ENCODE measurements at places on chromosomes 5 and 9. TPM values are rescaled to one million over a fixed set of nuclear protein-coding genes. Genes with fewer than 3 reads are reported as not detected.
A peak's percentile ranks its signal among the peaks of the same experiment; 100 is the strongest.

PCDHGA2 gene
- total RNA-seq: 0.33 TPM

DNA sequence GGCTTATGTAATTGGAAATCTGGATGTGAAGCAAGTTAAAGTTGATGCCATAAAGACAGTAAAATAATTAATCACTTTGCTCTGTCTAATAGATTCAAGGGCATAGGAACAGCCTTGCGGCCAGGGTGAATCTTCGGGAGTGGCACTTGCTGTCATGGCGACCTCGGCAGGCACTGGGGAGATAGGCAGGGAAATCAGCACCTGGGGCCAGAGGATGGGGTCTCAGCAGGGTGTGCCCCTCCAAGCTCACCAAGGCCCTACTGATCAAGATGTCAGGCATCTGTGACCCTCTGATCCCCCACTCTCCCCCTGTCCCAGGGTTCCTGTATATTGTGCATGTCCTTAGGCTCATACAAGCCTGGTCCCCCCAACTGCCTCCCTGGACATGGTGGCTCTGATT is 187.3 kb downstream of the MELK start:
- H3K4me1 ChIP-seq: no peaks in the 10 kb centered on the region
- H3K27me3 ChIP-seq: peaks cover 70% of the 10 kb centered on the region
- no peak overlapping the region for H3K4me3 ChIP-seq
- DNase-seq: no peak

DNA sequence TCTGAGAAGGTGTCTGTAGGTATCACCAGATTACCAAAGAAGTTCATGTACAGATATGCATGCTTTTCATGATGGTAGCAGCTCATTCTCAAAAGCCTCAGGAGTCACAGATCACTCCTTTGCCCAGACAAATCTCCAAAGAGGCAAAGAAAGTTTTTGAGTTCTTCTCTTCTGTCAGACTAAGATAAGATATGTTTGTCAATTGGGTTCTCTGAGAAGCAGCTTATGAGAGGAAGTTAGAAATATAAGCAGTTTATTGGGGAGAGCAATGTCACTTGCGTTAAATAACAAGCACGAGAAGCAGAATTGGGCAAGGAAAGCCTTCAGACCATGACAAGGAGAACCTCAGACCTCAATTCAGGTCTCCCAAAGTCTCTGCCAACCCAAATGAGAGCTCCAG is 219.2 kb upstream of the KLF4 start:
- no peaks in the 10 kb centered on the region for H3K36me3 ChIP-seq
- peaks cover 27% of the 10 kb centered on the region for H3K27me3 ChIP-seq
- H3K4me3 ChIP-seq: no peak overlapping the region
- no peak overlapping the region for H3K27ac ChIP-seq
- H3K4me1 ChIP-seq: peaks cover 3% of the 10 kb centered on the region
- DNase-seq: no peak

SH3RF2 gene
- 2.2 TPM for total RNA-seq

CAVIN4 gene
- 4.3 TPM for total RNA-seq

C5orf24 gene
- total RNA-seq: 75.4 TPM

- peaks cover 30% of the 10 kb centered on the region for H3K4me1 ChIP-seq
- no peak for DNase-seq
- H3K27ac ChIP-seq: peak overlapping the region; percentile 91
- H3K27me3 ChIP-seq: no peaks in the 10 kb centered on the region
These were observed 27.7 kb upstream of the SSBP2 start for GRCh38 chr5:81778642-81779041.

GRCh38 chr5:1190837-1191239 is 10.6 kb upstream of the SLC6A19 start:
- H3K27ac ChIP-seq: no peak overlapping the region
- no peak overlapping the region for H3K4me3 ChIP-seq
- no peak for DNase-seq

GRCh38 chr5:122517091-122517490 is 205.1 kb downstream of the SNCAIP start:
- peaks cover 25% of the 10 kb centered on the region for H3K4me1 ChIP-seq
- no peak for DNase-seq
- H3K4me3 ChIP-seq: no peak overlapping the region
- peaks cover 6% of the 10 kb centered on the region for H3K36me3 ChIP-seq
- H3K27me3 ChIP-seq: no peaks in the 10 kb centered on the region

STKLD1 gene
- total RNA-seq: 6.7 TPM

DNA sequence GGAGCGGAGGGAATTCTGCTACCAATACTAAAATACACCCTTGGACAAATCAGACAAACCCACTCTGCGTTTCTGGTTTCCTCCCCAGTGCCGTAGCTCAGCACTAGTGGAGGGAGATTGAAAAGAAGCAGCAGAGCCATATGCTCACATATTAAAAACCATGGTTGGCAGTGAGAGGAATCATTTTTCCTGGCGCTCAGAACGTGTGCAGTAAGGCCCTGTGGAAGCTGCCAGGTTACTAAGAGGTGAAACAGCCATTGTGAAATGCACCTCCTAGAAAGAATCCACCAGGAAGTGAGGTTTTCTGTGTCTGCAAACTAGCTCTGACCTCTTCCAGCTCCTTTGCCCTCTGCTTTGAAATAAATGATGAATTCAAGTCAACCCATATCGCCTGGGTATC is 177.2 kb downstream of the ERCC6L2 start:
- no peak overlapping the region for H3K27ac ChIP-seq
- H3K4me1 ChIP-seq: peaks cover 17% of the 10 kb centered on the region
- DNase-seq: no peak
- H3K4me3 ChIP-seq: no peak overlapping the region
- H3K36me3 ChIP-seq: peaks cover 1% of the 10 kb centered on the region

GRCh38 chr9:70883056-70883455 is 238.4 kb downstream of the TRPM3 start:
- H3K4me1 ChIP-seq: no peaks in the 10 kb centered on the region
- no peaks in the 10 kb centered on the region for H3K36me3 ChIP-seq
- no peak for DNase-seq

LHX2 gene
- total RNA-seq: not detected

DNA sequence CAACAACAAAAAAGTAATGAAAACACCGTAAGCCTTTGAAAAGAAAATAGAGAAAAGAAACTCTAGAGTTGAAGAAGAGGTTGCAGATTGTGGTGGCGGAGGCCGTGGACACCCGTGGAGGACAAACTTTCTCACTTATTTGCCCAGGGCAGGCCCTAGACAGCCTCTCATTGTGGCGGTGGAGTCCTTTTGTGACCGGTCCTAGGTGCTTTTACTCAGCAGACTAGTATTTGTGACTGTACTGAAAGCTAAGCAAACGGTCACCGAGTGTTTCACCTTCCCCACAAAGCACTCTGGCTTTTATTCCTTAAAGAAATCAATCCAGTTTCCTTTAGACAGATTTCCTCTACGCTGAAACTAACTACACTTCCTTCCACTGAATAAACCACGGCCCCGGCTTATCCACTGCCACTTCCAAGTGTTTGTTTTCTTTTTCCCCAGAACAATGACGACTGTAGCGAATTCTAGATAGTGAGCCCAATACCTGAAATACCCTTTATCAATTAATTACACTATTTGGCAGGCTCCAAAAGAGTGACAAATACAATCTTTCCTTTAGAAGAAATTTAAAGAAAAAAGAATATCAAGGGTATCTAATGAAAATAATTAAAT is 210.2 kb upstream of the TARS1 start:
- H3K27ac ChIP-seq: no peak overlapping the region
- no peak overlapping the region for H3K4me3 ChIP-seq
- no peak for DNase-seq
- H3K27me3 ChIP-seq: peaks cover 77% of the 10 kb centered on the region
- peaks cover 21% of the 10 kb centered on the region for H3K4me1 ChIP-seq

TAF11L10 gene
- not detected for total RNA-seq

- DNase-seq: no peak
- H3K4me3 ChIP-seq: no peak overlapping the region
- H3K27ac ChIP-seq: no peak overlapping the region
- no peaks in the 10 kb centered on the region for H3K4me1 ChIP-seq
- H3K27me3 ChIP-seq: no peaks in the 10 kb centered on the region
These were observed 61.6 kb upstream of the SPTLC1 start for GRCh38 chr9:92176800-92177185.

DNA sequence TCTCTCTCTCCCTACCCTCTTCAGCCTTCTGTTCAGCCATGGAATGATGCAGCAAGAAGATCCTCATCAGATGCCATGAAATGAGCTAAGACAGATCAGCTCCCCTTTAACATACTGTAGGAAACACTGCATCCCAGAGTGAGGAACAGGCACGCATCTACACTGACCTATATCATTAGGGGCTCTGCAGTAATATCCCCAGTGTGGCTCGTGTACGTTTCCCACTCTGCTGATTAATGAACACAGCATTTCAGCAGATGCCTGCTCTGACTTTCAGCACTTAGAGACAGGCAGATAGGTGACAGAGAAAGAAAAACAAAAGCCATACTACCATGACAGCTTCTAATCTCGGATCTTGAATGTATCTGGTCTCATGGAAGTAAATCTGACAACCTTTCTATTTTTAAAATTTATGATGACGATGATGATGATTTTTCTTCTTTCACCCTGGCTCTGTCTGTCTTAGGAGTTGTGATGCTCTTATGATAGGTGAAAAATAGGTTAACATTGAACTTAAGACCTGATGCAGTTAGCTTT is 750.3 kb downstream of the CDH12 start:
- H3K36me3 ChIP-seq: no peaks in the 10 kb centered on the region
- no peak overlapping the region for H3K4me3 ChIP-seq
- H3K27me3 ChIP-seq: no peaks in the 10 kb centered on the region
- DNase-seq: no peak
- no peak overlapping the region for H3K27ac ChIP-seq

- peaks cover 32% of the 10 kb centered on the region for H3K27me3 ChIP-seq
- H3K36me3 ChIP-seq: no peaks in the 10 kb centered on the region
- DNase-seq: no peak
- H3K27ac ChIP-seq: no peak overlapping the region
- peaks cover 21% of the 10 kb centered on the region for H3K4me1 ChIP-seq
- no peak overlapping the region for H3K4me3 ChIP-seq
These were observed 54.9 kb upstream of the BOD1 start for GRCh38 chr5:173671121-173671949.

- no peaks in the 10 kb centered on the region for H3K27me3 ChIP-seq
- no peak for DNase-seq
- H3K4me3 ChIP-seq: no peak overlapping the region
- no peaks in the 10 kb centered on the region for H3K4me1 ChIP-seq
- H3K27ac ChIP-seq: no peak overlapping the region
These were observed 64.1 kb downstream of the AMBP start for GRCh38 chr9:114014044-114014443.

DNA sequence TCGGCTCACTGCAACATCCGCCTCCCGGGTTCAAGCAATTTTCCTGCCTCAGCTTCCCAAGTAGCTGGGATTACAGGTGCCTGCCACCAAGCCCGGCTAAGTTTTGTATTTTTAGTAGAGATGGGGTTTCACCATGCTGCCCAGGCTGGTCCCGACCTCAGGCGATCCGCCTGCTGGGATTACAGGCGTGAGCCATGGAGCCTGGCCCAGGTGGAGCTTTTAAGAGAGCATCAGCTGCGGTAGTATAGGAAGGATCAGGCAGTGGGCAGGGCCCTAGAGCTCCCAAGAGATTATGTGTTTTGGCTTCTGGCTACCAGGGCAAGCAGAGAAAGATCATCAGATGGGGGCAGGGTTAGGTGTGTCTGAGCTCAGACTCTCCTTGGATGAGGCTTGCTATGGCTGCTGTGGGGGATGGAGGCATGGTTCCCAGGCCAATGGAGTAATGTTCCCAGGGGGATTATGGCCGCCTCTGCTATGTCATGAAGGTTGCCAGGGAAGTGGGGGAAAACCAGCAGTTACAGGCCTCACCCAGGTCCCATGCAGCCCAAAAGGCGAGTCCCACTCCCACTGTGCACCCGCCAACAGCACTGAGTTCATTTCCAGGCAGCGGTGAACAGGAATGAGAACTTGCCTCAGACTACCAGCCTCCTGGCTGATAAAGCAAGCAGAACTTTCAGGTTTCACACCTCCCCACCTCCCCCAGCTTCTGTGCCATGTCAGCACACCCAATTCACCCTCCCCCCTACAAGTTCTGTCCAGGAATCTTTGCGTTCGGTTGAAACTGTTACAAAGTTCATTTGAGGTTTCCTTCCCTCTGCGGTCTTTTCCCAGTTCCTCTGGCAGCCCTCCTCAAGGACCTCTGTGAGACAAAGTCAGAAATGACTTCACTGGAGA is 507.6 kb downstream of the SPATA31D1 start:
- H3K27me3 ChIP-seq: no peaks in the 10 kb centered on the region
- H3K4me1 ChIP-seq: peaks cover 15% of the 10 kb centered on the region
- no peak overlapping the region for H3K27ac ChIP-seq
- H3K4me3 ChIP-seq: no peak overlapping the region
- DNase-seq: no peak

DNA sequence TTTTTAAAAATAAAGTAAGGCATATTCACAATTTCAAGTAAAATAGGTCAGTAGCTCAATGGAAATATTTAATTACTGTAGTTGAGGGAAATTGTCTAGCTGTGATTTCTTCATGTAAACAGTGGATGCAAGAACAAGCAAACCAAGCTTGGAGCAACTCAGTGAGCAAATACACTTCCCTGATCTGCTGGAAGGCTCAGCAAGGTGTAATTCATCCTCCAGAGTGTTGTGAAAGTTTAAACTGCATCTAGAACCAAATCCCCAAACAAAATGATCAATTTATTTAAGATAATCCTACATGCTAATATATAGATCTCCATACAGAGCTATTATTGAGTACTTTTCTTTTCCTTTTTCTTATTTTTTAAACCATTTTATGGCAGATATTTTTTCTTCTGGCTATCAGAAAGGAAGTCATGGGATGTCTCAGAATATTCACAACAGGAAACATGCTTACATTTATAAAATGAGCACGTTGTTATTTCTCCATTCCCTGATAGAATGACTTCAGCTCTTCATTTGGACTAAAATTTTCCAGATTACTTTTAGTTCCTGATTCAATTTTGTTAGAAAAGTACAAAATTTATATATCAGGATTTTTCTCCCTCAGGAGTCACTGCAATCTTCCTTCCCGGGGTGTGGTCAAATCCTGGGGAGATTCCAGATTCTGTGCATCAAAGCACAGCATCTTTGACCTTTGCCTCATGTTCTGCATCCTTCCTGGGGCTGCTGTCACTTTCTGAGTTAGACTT is 219.2 kb upstream of the ELL2 start:
- no peaks in the 10 kb centered on the region for H3K27me3 ChIP-seq
- H3K4me1 ChIP-seq: peaks cover 30% of the 10 kb centered on the region
- no peak for DNase-seq
- H3K4me3 ChIP-seq: no peak overlapping the region

CDKN2B gene
- total RNA-seq: 40.3 TPM

CARTPT gene
- not detected for total RNA-seq

BRD8 gene
- total RNA-seq: 89.0 TPM

DNA sequence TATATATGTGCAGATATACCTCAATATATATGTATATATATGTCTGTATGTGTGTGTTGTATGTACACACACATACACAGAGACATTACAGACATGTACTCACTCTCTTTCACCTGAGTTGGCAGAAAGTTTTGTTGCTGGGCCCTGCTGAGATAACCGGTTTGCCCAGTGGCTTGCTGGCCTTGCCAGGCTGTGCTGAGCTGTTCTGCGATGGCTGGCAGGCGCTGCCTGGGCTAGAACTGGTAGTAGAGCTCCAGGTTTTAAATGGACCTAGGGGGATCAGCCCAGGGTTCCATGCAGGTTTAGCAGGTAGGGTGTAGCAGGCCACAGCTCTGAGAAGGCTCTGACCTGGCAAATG is 394.3 kb downstream of the GADD45G start:
- H3K27me3 ChIP-seq: no peaks in the 10 kb centered on the region
- peaks cover 33% of the 10 kb centered on the region for H3K4me1 ChIP-seq
- H3K36me3 ChIP-seq: no peaks in the 10 kb centered on the region
- DNase-seq: no peak
- H3K27ac ChIP-seq: no peak overlapping the region
- H3K4me3 ChIP-seq: no peak overlapping the region

SERF1B gene
- 43.2 TPM for total RNA-seq
